ENCODE measurements at places on chromosomes 11 and 22. TPM values are rescaled to one million over a fixed set of nuclear protein-coding genes. Genes with fewer than 3 reads are reported as not detected.

- DNase-seq, result no peak
These were observed 117.5 kb upstream of the ALX4 start for GRCh38 chr11:44427432-44427831.

The DDTL gene
- total RNA-seq, result 1.1 TPM

GRCh38 chr11:79466411-79466810, 25.6 kb upstream of the TENM4 start:
- DNase-seq, result no peak

DNA sequence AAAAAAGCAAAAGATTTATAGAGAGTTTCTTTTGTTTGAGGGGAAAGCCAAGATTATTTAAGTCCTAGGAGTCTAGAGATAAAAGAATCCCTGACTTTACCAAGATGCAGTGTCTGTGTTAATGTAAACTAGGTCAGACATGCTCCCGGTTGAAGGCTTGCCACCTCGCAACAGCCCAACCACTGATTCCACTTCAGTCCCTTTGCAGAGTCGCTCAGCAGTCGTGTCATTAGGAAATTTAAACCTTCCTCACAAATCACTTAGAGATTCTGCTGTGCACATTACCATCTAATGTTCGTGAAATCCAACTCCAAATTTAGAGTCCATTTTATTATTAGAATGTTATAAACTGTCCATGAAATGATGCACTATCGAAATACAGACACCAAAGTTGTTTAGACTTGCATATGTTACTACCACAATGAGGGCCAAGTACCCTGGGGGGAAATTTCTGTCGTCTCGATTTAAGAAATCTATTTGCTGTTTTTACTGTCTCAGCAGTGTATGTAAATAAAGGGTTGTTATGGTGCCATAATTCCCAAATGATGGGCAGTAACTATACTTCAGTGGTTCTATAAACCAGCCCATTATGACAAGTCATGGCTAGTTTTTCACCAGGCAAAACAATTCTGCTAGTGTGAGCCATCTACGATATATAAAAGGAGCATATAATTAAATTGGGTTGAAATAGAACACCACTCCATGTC, 101.4 kb upstream of the MTNR1B start:
- DNase-seq, result no peak

The HBE1 gene
- not detected for total RNA-seq

GRCh38 chr11:112564228-112564955, 303.7 kb upstream of the PLET1 start:
- DNase-seq, result peak; percentile 59

- DNase-seq, result peak; percentile 82
These were observed 106.8 kb downstream of the RBFOX2 start for GRCh38 chr22:35921777-35922176.

- DNase-seq, result no peak
These were observed 1.0 kb upstream of the C11orf96 start for GRCh38 chr11:43941257-43941994.

Data from gastrocnemius medialis (tissue), 4 donors.